Ascending aorta (tissue), 2 donors: ENCODE measurements at places on chromosomes 5 and 9. TPM values are rescaled to one million over a fixed set of nuclear protein-coding genes. Genes with fewer than 3 reads are reported as not detected.

GRCh38 chr5:137372773-137373160 is 126.4 kb downstream of the SPOCK1 start:
- no peak for DNase-seq

Gene QRFP
- total RNA-seq: not detected

DNA sequence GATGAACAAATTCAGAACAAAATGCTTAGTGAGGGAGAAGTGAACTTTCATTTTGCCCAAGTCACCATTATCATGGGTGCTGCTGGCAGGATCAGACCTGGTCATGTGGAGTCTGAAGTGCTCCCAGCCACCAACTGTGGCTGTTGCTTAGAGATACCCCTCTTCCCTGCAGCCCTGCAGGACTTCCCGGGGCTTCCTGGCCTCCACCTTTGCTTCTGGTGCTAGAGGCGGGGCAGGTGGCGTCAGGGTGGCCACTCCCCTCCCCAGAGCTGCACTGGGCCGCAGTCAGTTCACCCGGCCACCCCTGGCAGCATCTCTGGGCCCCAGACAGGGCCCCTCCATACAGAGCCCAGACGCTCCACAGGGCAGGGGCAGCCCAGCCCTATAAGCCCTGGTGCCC is 30.0 kb upstream of the SLC12A7 start:
- DNase-seq: no peak

- DNase-seq: no peak
Observed at GRCh38 chr9:121499177-121499426, 542 bp downstream of the GGTA1 start.

- DNase-seq: no peak
Observed at GRCh38 chr5:119063579-119064379, 7.1 kb upstream of the DMXL1 start.

GRCh38 chr9:5624655-5625054 is 4.3 kb upstream of the RIC1 start:
- no peak for DNase-seq

DNA sequence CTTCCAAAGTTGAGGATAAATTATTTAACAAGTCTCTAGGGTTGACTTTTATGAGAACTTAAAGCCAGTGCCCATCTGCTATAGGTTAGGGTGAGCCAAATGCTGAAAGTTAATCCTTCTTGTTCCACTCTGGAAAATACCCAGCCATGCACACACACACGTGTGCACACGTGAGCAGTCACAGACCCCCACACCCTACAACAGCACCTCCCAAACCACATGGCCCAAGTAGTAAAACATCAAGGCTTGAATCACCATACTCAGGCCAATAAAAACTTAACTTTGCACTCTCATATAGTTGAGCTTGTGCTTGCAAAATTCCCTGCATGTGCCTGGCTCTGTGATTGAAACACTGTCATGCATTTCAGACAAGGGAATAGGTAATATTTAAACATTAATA is 467.6 kb downstream of the ARHGEF28 start:
- DNase-seq: no peak

DNA sequence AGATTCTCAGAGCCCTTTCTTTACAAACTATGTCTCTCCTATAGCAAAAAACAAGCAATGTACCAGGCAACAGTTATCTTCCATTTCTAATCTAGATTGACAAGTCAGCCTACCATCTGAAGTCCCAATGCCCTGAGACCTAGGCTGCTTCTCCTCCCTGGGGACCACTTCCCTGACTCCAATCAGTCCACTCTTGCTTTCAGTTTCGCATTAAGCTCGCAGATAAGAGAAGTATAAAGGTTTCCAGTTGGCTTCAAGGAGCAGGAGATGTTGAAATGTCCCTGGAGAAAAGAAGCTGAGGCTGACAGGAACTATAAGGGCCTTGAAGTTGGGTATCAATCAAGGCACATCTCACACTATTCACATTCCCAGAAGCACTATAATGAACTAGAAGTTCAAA is 32.3 kb downstream of the ERP44 start:
- no peak for DNase-seq

GRCh38 chr5:112862085-112862484 is 998 bp downstream of the SRP19 start:
- DNase-seq: no peak

GRCh38 chr9:21491756-21492155 is 9.6 kb upstream of the IFNE start:
- DNase-seq: no peak

DNA sequence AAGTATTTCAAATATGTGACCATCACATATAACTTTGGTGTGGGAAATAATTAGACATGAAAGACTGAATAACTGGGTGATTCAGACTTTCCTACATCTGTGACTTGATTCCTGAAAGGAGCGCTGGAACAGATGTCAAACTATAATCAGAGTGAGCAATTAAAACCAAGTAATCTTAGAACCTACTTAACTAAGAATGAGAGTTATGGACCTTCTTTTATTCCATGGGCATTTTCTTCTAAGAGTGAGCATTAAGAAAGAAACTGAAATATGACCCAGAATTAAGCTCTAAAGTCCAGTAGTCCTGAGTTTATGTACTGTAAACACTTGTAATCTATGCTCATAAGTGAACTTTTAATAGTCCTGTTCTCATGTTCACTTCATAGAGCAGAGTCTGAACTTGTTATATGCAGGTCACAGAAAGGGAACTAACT is 68.4 kb downstream of the PAM start:
- DNase-seq: no peak

Gene ANKHD1
- 73.4 TPM for total RNA-seq

Gene PDE6A
- not detected for total RNA-seq

Gene TNIP1
- total RNA-seq: 54.6 TPM

DNA sequence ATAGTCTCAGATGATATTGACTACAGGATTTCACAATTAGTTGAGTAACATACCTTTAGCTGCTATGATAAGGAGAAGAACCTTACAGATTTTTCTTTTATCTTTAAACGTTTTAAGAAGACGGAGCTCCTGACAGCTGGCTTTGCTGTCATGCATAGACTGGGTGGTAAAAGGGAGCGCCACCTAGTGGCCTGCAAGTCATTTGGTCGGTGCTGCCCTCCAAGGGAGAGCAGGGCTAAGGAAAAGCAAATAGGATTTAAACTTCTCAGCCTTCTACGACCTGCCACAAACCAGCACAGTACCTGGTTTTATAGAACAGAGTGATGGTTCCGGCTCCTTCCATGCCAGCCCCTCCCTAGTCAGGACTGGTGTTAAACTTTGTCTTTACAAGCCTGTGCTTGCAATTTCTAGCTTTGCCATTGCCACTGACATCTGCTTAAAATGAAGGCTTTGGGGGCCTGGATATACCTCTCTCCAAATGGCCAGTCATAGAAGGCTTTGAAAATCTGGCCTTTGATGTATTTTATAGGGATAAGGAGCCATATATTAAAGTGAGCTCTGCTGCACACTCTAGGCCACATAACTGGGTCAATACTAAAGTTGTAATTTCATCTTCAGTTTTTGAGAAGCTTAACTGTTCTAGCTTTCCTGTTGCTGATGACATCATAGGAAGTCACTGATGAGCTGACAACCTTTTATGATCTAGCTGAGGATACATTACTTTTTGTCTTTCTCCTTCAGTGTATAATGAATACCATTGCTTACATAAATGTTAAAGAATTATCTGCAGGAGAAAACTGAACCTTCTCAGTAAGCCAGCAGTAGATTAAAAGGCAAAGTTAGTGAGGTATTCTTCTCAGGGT is 31.1 kb upstream of the ADAMTSL1 start:
- peak; percentile 83 for DNase-seq

Gene C9orf153
- not detected for total RNA-seq

GRCh38 chr5:107331882-107332281 is 338.9 kb downstream of the EFNA5 start:
- DNase-seq: no peak

Gene PBX3
- total RNA-seq: 24.3 TPM

Gene PCDHGA6
- 2.0 TPM for total RNA-seq

- DNase-seq: no peak
Observed at GRCh38 chr5:94040591-94041148, 299.3 kb upstream of the POU5F2 start.

- no peak for DNase-seq
Observed at GRCh38 chr5:110269478-110270142, 456.9 kb downstream of the TMEM232 start.

DNA sequence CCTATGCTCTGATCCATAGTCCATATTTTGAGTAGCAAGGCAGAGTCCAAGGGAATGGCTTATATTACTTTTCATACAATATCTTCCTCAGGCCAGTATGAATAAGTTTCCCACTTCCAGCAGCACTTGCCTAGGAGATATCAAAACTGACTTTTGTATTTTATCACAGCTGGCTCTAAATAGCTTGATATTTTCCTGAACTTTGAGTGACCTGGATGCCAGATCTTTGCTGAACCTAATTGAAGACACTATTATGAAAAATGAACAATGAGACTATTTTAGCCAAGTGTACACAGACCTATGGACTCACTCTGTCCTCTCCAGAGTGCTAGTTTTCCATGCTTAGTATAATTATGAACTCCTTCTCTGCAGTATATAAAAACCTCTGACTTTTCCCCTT is 475.6 kb upstream of the PTGER4 start:
- DNase-seq: no peak

DNA sequence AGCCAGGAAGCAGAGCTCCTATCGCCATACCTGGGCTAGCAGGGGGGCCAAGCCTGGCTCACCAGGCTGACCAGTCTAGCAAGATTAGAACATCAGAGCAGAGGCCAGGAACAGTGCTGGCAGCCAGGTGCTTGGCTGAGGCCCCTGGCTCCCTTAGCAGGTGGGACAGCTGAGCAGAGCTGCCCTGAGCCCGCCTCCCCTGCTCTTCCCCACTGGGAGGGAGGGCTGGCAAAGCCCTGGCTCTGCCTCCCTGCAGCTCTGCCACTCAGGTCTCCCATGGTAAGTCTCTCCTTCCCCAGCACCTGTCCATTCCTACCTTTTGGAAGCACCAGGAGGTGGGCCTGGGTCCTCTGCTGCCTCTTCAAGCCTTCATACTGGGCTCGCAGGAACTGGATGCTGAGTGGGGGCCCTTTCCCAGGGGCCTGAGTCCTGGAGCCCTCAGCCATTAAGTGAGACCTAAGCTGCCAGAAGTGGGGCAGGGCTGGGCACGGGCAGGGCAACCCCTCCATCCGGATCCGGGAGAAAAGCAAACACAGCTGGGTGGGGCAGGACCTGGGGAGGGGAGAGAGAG is 803 bp downstream of the C9orf152 start:
- no peak for DNase-seq

DNA sequence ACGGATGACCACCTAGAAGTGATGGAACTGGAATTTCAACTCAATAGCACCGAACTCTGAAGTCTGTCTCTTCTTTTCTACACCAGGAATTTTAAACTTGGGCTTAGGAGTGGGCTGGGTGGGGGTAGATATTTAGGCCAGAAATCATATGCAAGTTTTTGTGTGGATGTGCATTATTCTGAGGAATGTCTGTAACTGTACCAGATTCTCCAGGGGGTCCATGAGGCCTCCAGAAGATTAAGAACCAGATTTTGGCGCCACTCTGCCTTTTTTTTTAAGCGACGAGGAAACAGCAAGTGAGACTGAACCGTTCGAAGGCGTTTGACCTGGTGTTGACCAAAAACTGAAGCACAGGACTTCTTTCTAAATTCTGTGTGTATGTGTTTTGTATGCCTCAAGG is 88.8 kb upstream of the TTC23L start:
- DNase-seq: no peak

- no peak for DNase-seq
Observed at GRCh38 chr5:95296291-95296690, 11.4 kb upstream of the MCTP1 start.

Gene HRH2
- 7.5 TPM for total RNA-seq

- DNase-seq: no peak
Observed at GRCh38 chr5:94113-94892, 2.3 kb downstream of the PLEKHG4B start.

GRCh38 chr9:71607461-71607881 is 160.8 kb downstream of the CEMIP2 start:
- no peak for DNase-seq

DNA sequence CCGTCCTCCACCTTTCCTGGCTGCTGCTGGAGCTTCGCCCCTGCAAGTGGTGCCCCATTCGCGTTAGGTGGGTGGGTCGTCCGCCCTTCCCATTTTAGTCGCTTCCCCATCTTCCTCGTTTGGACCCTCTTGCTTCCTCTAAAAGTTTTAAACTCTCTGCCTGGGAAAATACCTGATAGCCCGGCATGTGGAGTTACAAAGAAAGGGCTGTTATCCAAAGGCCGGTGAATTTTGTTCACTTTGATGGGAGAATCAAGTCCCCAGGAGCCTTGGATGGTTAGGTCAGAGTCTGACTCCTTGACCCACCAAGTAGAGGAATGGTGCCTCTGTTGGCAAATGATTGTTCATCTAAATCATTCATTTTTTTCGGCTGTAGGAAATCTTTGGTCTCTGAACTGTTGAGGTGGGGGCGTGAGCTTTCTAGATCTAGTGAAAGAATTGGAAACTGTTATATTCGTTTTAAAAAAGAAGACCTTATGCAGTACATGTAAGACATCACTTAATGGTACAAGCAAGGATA is 29.5 kb upstream of the APC start:
- DNase-seq: no peak

- peak; percentile 95 for DNase-seq
Observed at GRCh38 chr9:134443174-134444037, 117.2 kb downstream of the RXRA start.

DNA sequence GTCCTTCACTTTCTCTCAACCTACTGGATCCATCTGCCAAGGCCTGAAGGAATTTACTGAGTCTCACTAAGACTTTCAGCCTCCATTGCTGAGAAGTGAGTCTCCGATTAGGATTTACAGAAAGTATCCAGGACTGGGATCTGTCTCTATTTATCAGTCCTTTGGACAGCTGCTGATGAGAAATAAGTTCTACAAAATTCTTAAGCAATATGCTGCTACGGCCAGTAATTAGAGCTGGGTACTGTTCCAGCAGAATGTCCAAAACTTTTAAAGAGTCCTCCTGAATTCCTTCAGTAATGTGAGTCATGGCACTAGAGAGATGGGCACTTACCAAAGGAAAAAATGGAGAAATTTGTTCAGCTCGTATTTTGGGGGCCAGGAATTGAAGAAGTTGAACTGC is 5.9 kb downstream of the TEX10 start:
- DNase-seq: no peak

- no peak for DNase-seq
Observed at GRCh38 chr5:73629456-73629855, 3.5 kb downstream of the ARHGEF28 start.

GRCh38 chr9:76512826-76513225 is 53.8 kb downstream of the GCNT1 start:
- no peak for DNase-seq

DNA sequence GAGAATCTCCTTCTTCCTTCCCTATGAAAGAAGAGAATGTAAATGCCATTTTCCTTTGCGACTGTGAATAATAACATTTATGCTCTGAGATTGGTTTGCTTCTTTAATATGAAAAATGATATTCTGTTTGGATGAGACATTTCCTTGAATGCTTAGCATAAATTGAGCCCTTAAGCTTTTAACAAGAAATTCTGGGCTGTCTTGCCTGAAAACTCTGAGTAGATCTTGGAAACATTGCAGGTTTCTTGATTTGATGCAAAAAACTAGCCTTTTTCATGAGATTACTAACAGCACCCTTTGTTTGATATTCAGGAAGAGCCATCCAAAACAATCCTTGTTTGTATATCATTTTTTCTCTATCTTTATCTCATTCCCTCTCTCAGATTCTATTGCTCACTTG is 272.5 kb downstream of the TMEM38B start:
- DNase-seq: no peak
